ENCODE measurements at places on chromosomes 13 and 19. TPM values are rescaled to one million over a fixed set of nuclear protein-coding genes. Genes with fewer than 3 reads are reported as not detected.

DNA sequence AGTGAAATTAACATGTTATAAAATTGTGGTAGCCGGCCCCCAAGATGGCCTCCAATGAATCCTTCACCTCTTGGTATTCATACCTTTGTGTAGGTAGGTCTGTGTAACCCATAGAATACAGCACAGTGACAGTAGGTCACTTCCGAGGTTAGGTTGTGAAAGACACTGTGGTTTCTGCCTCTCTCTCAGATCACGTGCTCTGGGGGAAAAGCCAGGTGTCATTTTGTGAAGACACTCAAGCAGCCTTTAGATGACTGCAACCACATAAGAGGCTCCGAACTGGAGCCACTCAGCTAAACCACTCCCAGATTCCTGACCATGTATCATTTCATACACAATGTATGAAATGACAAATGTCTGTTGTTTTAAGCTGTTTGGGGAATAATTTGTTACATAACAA lies 9.8 kb upstream of the USPL1 start:
- H3K4me1 ChIP-seq: peaks cover 2% of the 10 kb centered on the region
- H3K4me3 ChIP-seq: no peak overlapping the region
- no peaks in the 10 kb centered on the region for H3K27me3 ChIP-seq
- no peaks in the 10 kb centered on the region for H3K36me3 ChIP-seq
- DNase-seq: no peak

The OVOL3 gene
- not detected for total RNA-seq

The ZNF30 gene
- 2.8 TPM for total RNA-seq

GRCh38 chr13:87820241-87820640 lies 149.1 kb downstream of the SLITRK5 start:
- H3K4me3 ChIP-seq: no peak overlapping the region
- no peaks in the 10 kb centered on the region for H3K36me3 ChIP-seq
- no peaks in the 10 kb centered on the region for H3K4me1 ChIP-seq
- no peak overlapping the region for H3K27ac ChIP-seq
- H3K27me3 ChIP-seq: no peaks in the 10 kb centered on the region

DNA sequence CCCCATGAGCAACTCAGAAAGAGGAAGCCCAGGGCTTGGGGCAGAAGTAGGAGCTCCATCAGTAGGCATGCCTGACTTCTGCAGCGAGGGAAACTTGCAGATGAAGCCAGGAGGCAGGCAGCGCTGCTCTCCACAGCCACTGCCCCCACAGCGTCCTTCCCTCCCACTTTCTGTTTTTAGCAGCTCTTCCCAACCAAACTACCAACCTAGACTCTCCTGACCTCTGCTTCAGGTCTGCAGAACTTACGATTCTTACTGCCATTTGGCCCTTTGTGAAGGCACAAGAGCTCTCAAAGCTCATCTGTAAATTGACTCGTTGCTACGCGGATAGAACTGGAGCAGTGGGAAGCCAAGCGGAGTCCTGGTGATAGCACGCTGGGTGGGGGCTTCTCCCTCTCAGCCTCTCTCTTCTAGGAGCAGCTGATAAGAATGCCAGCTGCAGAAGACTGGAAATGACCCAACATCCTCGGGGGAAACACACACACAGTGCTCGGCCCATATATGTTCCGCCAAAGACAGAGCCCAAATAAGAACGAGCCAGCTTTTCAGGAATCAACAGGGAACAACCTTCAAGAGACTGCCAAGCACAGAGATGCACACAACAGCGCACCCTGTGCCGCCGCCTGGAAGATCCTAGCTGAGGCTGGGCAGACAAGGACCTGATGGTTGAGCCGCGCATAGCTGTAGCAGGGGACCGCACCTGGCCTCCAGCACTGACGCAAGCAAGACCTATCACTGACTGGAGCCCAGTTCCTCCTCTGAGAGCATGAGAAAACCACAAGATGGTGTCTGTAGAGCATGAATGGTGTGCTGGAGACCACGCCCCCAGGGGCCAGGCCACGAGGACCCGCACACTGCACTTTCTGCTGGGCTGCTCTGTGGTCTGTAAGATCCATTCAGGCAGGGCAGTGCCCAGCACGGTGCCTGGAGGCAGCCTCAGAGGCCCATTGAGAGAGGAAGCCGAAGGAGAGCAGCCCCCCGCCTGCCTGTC lies 15.9 kb upstream of the SLC35E1 start:
- no peak overlapping the region for H3K4me3 ChIP-seq
- peak; percentile 19 for DNase-seq
- H3K27ac ChIP-seq: no peak overlapping the region
- no peaks in the 10 kb centered on the region for H3K36me3 ChIP-seq

DNA sequence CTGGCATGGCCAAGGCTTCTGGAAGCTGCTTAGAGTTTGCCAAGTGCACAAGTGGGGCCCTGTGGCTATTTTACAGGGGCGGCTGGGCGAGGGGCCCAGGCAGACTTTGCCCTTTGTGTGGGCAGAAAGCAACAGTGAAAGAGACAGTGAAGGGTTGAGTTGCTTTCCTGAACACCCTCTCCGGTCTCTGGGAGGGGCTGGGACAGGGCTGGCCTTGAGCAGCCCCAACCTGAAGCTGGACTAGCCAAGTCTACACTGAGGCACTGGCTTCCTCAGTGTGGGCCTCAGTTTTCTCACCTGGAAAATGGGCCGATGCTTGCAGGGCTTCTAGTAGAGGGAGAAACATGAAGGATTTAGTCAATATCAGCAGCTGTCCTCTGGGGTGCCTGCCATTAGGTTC lies 2.4 kb upstream of the HOMER3 start:
- DNase-seq: no peak
- no peaks in the 10 kb centered on the region for H3K27me3 ChIP-seq
- peaks cover 6% of the 10 kb centered on the region for H3K4me1 ChIP-seq

The SPRED3 gene
- 0.90 TPM for total RNA-seq

DNA sequence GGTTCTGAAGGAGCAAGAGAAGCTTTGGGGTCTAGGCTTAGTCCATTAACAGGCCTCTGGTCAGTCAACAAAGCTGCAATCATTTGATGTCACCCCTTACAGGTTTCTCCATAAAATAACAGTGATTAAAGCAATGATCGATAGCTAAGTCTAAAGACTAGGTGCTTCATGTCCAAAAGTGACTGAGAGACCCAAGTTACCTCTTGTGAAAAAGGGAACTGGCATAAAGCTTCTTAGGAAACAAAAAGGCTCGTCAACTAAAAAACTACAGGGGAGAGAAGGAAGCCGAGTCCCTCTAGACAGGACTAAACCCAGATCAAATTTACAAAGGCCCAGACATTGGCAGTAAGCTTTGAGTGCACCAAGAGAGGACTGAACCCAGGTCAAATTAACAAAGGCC lies 2.2 kb downstream of the DCUN1D2 start:
- H3K4me1 ChIP-seq: peaks cover 6% of the 10 kb centered on the region
- H3K4me3 ChIP-seq: no peak overlapping the region
- DNase-seq: no peak
- no peaks in the 10 kb centered on the region for H3K27me3 ChIP-seq
- peaks cover 9% of the 10 kb centered on the region for H3K36me3 ChIP-seq
- no peak overlapping the region for H3K27ac ChIP-seq

DNA sequence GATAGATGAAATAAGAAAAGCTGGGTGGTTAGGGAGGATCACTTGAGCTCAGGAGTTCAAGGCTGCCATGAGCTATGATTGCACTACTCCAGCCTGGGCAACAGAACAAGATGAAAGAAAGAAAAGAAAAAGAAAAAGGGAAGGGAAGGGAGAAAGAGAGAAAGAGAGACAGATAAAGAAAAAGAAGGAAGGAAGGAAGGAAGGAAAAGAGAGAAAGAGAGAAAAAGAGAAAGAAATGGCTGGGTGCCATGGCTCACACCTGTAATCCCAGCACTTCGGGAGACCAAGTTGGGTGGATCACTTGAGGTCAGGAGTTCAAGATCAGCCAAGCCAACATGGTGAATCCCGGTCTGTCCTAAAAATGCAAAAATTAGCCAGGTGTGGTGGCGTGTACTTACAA lies 21.1 kb downstream of the TEX101 start:
- H3K4me1 ChIP-seq: peaks cover 3% of the 10 kb centered on the region
- H3K27ac ChIP-seq: no peak overlapping the region
- no peak overlapping the region for H3K4me3 ChIP-seq
- H3K36me3 ChIP-seq: no peaks in the 10 kb centered on the region

DNA sequence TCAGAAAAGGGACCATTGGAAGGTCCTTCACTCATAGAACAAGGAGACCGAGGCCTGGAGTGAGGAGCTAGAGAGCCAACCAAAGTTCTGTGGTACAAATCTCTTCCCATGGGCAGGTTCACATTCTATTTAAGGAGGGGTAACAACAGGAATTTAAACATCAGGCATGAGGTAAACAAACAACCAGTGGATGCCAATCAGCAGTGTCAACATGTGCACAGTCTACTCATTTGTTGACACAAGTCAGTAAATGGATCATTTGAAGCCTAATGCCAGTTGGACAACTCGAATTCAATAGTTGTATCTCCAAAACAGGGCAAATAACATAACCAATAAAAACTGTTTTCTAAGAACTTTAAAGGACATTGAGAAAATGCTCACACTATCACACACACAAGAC lies 6.3 kb upstream of the DOCK9 start:
- H3K36me3 ChIP-seq: no peaks in the 10 kb centered on the region
- H3K27me3 ChIP-seq: no peaks in the 10 kb centered on the region
- H3K4me1 ChIP-seq: no peaks in the 10 kb centered on the region
- DNase-seq: no peak

DNA sequence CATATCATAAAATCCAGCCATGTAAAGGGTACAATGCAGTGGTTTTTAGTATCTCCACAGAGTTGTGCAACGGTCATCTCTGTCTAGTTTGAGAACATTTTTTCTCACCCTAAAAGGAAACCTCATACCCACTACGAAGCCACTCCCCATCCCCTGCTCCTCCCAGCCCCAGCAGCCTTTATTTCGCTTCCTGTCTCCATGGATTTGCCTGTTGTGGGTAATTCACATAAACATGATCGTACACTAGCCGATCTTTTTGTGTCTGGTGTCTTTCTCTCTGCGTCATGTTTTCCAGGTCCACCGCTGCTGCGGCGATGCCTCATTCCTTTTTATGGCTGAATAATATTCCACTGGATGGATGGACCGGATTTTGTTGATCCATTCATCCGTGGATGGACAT lies 28.6 kb downstream of the BICRA start:
- no peak overlapping the region for H3K4me3 ChIP-seq
- DNase-seq: no peak
- no peaks in the 10 kb centered on the region for H3K27me3 ChIP-seq
- peaks cover 4% of the 10 kb centered on the region for H3K4me1 ChIP-seq
- H3K36me3 ChIP-seq: peaks cover 2% of the 10 kb centered on the region
- no peak overlapping the region for H3K27ac ChIP-seq

GRCh38 chr13:100645382-100645781 lies 29.2 kb downstream of the TMTC4 start:
- H3K27me3 ChIP-seq: no peaks in the 10 kb centered on the region
- DNase-seq: no peak
- H3K36me3 ChIP-seq: peaks cover 6% of the 10 kb centered on the region
- no peak overlapping the region for H3K27ac ChIP-seq

DNA sequence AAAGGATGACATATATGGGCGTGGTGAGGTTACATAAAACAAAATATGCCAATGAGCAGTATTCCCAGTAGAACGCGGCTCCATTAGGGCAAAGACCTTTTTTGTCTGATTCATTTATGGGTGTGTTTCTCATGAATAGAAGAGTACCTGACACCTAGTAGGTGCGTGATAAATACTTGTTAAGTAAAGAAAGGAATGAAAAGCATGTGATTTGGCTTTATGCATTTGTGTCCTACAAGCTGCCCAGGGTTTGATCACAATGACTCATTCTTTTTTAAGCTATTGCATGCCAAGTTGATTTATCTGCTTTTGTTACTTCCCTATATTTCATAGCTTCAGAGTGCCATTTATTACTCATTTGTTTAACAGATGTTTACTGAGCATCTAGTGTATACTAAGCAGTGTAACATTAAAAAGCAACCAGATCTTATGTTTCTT lies 19.1 kb upstream of the KCTD4 start:
- peaks cover 2% of the 10 kb centered on the region for H3K4me1 ChIP-seq
- no peak overlapping the region for H3K27ac ChIP-seq
- DNase-seq: peak; percentile 44
- H3K27me3 ChIP-seq: no peaks in the 10 kb centered on the region

- H3K4me1 ChIP-seq: peaks cover 6% of the 10 kb centered on the region
- H3K36me3 ChIP-seq: no peaks in the 10 kb centered on the region
- DNase-seq: no peak
These were observed at the start of gene STAP2 for GRCh38 chr19:4338441-4339355. TSS of gene STAP2 (minus strand) at chr19:4338827. CDS start at chr19:4338753, 74 bp downstream.

GRCh38 chr13:54658771-54659170 lies 1630.2 kb downstream of the OLFM4 start:
- no peaks in the 10 kb centered on the region for H3K4me1 ChIP-seq
- H3K27me3 ChIP-seq: no peaks in the 10 kb centered on the region
- no peaks in the 10 kb centered on the region for H3K36me3 ChIP-seq
- H3K4me3 ChIP-seq: no peak overlapping the region
- H3K27ac ChIP-seq: no peak overlapping the region
- DNase-seq: no peak

The C1QTNF9B gene
- 0.56 TPM for total RNA-seq

The CEACAM20 gene
- total RNA-seq: not detected

The ZNF709 gene
- total RNA-seq: 4.2 TPM

GRCh38 chr13:75804605-75805004 lies 168.5 kb downstream of the LMO7 start:
- peaks cover 10% of the 10 kb centered on the region for H3K4me1 ChIP-seq
- H3K27me3 ChIP-seq: no peaks in the 10 kb centered on the region
- no peak overlapping the region for H3K4me3 ChIP-seq
- H3K27ac ChIP-seq: no peak overlapping the region
- peaks cover 22% of the 10 kb centered on the region for H3K36me3 ChIP-seq
- peak; percentile 33 for DNase-seq

The FAM124A gene
- total RNA-seq: not detected

GRCh38 chr19:3801412-3802096 lies 15.4 kb upstream of the MATK start:
- H3K27me3 ChIP-seq: peaks cover 35% of the 10 kb centered on the region
- H3K4me1 ChIP-seq: no peaks in the 10 kb centered on the region
- H3K36me3 ChIP-seq: no peaks in the 10 kb centered on the region
- DNase-seq: no peak

The N4BP2L1 gene
- total RNA-seq: 0.28 TPM

GRCh38 chr13:31242916-31243315 lies 43.1 kb downstream of the B3GLCT start:
- H3K4me1 ChIP-seq: no peaks in the 10 kb centered on the region
- H3K27ac ChIP-seq: no peak overlapping the region
- peak; percentile 32 for DNase-seq
- no peaks in the 10 kb centered on the region for H3K27me3 ChIP-seq
- no peaks in the 10 kb centered on the region for H3K36me3 ChIP-seq

DNA sequence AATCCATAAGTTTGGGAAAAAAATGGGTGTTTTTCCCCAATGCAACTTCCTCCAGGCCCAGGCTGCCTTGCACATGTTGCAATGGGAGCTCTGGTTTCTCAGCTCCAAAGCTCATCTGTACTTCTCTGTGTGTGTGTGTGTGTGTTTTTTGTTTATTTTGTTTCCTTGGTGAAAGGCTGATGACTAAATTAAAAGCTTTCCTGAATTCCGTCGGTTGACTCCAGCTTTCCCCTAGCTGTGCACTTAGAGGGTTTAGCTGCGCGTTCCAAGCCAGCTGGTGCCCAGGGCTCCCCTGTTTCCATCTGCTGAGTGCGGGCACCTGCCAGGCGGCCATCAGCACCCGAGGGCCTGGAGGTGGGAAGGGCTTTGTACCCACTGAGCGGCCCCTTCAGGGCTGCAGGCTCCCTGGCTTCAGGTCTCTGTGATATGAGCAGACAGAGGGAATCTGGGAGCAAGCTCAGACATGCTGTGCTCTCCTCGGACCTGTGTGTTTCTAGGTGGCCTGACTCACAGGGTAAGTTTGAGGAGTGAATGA lies 129.1 kb upstream of the SOX1 start:
- no peak for DNase-seq
- H3K27me3 ChIP-seq: no peaks in the 10 kb centered on the region
- H3K27ac ChIP-seq: no peak overlapping the region

The GNA15 gene
- total RNA-seq: 0.18 TPM

- peaks cover 3% of the 10 kb centered on the region for H3K36me3 ChIP-seq
- DNase-seq: peak; percentile 26
- no peak overlapping the region for H3K27ac ChIP-seq
- H3K4me1 ChIP-seq: peaks cover 2% of the 10 kb centered on the region
- no peaks in the 10 kb centered on the region for H3K27me3 ChIP-seq
These were observed 93.7 kb downstream of the FRY start for GRCh38 chr13:32125221-32125689.

Measured in IMR-90 (cell line).